ENCODE measurements at places on chromosomes 5 and 9. TPM values are rescaled to one million over a fixed set of nuclear protein-coding genes. Genes with fewer than 3 reads are reported as not detected.
A peak's percentile ranks its signal among the peaks of the same experiment; 100 is the strongest.

LCN2 gene
- total RNA-seq: not detected

ADAMTS12 gene
- 13.0 TPM for total RNA-seq

SPINK13 gene
- total RNA-seq: not detected

IL5 gene
- not detected for total RNA-seq

ELOVL7 gene
- not detected for total RNA-seq

NRARP gene
- total RNA-seq: not detected

- peak; percentile 47 for DNase-seq
Measured at GRCh38 chr5:126383246-126383645, 40.0 kb upstream of the GRAMD2B start.

DNA sequence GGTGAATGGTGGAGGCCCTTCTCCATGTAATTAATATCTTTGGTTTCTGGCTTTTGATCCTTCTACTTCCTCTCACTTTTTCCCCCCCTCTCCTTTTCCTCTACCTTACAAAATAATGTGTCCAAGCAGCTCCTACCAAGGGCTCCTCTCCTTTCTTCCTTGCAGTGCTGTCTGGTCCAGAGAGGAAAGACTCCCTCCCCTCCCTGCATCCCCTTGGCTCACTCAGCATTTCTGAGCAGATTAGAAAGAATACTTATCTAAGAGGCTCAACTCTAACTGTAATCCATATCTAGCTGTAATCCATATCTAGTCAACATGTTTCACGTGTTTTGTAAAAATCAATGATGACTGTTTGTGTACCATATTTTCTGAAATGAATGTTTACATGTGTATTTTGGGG lies 97.4 kb downstream of the GAPVD1 start:
- no peak for DNase-seq

DNA sequence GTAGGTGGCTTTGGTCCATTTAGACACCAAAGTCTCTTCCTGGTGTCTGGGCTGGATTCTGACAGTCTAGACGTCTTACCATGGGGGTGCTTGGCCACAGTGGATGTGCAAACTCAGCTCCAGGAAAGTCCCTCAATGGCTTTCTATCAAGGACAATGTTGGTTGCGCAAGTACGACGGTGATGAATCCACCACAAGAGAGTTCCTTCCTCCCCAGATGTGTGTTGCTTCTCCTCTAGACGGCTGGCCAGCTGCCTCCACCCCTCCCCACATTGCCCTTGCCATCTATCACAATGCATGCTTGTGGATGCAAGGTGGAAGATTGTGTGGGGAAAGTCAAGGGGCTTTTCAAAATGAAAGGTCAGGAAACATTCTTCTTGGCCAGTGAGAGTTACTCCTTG lies 89.7 kb upstream of the IRX2 start:
- no peak for DNase-seq

DNA sequence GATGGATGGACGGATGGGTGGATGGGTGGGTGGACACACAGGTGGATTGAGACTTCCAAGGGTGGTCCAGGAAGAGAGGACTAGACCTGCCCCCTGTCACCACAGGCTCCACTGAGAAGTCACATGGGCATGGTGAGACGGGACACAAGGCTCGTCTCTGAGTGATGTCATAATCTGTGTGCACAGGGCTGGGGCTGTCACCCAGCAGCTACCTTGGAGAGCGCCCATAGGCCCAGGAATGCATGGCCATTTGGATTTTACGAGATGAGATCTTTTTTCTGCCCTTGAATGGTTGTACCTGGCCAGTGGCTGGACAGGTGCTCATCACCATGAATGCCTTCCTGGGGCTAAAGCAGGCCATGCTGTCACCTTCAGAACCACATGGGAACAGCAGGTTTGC lies 3.1 kb downstream of the OLFM1 start:
- DNase-seq: no peak

- no peak for DNase-seq
Measured at GRCh38 chr5:87899721-87900131, 368.9 kb downstream of the TMEM161B start.

DNA sequence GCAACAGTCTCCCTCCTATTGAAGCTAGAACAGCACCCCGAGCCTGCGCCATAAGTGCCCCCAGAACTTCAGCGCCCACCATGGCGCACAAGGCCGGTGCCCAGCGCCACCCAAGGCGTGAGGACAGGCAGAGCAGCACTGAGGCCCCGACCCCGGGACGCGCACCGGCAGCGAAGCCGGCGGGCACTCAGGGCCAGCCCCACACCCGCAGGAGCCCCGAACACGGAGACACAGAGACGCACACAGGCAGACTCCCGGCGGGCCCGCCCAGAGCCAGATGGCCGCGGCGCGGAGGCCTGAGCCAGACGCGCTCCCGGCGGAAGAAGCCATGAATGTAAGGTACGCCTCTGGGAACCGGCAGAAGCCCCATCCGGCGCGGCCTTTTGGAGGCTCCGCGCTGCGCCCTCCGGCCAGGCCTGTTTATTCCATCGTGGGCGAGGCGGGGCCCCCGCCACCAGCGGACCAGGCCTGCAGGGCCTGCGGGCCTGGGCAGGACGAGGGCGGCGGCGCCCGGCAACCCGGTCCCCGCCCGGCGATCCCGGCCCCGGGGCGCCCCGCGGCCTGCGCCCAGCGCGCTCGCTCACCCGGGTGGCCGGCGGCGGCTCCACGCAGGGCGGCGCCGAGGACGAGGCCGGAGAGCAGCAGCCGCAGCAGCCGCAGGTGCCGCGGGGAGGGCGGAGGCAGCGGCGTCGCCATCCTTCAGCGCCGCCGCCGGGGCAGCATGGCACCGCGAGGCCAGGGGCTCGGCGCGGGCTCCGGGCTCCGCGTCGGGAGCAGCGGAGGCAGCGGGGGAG lies 486 bp downstream of the NPDC1 start:
- peak; percentile 39 for DNase-seq

DNA sequence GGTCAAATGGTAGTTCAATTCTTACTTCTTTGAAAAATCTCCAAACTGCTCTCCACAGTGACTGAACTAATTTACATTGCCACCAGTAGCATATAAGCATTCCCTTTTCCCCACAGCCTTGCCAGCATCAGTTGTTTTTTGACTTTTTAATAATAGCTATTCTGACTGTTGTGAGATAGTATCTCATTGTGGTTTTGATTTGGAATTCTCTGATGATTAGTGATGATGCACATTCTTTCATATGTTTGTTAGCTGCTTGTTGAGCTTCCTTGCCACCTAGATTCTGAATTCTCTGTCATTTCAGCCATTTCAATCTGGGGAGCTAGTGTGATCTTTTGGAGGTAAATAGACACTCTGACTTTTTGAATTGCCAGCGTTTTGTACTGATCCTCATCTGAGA lies 24.0 kb downstream of the CDK20 start:
- no peak for DNase-seq

DNA sequence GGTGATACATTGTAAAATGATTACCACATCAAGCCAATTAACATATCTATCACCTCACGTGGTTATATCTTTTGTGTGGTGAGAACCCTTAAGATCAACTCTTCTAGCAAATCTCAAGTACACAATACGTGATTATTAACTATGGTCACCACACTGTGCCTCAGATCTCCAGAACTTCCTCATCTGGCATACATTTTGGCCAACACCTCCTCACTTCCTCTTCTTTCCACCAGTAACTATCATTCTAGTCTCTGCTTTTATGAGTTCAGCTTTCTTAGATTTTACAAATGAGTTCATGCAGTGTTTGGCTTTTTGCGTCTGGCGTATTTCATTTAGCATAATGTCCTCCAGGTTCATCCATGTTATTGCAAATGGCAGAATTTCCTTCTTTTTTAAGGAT lies 35.8 kb downstream of the PRKACG start:
- no peak for DNase-seq

GRCh38 chr9:7115606-7116005 lies 357.8 kb downstream of the KDM4C start:
- DNase-seq: peak; percentile 26

- no peak for DNase-seq
Measured at GRCh38 chr5:137696481-137696880, 39.4 kb downstream of the KLHL3 start.

DNA sequence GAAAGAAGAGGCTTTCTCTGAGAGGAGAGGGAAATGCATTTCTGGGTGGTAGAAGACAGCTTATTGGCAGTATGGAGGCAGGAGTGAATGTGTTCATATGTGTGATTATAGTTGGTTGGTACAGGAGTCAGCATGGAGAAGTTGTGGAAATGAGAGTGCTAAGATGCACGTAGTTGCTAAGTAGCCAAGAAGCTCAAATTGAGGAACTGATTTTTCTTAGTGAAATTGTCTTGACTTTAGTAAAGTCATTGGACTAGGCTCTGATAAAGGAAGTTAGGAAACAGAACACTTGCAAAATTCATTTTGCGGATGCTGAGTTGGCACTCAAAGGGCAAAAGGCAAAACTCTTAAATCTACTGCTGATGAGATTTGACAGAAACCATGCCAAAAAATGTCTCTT lies 158.9 kb upstream of the VCAN start:
- no peak for DNase-seq

GRCh38 chr9:127360250-127360649 lies 36.7 kb upstream of the SLC2A8 start:
- no peak for DNase-seq

DNA sequence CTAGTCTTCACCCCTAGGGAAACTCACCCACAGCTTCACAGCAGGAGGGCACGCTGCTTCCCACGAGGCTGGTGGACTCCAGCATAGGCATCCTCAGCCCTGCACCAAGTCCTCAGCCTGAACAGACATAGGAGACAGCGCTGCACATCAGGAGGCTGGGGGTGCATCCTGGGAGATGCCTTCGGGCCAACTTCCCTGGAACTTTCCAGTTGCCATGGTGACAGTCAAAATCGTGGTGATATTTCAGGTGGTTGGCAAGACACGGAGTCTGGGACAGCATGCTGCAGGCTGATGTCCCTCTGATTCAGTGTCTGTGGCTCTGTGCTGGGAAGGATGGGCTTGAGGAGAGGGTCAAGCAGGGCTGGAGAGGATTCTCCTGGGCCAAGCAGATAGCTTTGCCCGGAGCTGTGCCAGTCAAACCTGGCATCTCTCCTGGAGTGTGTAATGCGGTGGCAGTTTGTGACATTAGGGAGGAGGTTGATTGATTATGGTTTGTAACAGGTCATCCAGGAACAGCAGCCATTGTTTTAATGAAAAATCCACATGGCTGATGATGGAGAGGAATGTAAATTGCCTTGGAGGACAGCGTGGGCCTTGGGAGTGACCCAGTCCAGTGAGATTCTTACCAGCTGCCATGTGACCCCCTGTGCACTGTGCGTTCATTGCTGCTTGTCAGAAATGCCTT lies 35.6 kb upstream of the SEMA4D start:
- DNase-seq: no peak

Measured in fibroblast of the aortic adventitia (primary cell).